ENCODE measurements at places on chromosomes 1 and 21.

DNA sequence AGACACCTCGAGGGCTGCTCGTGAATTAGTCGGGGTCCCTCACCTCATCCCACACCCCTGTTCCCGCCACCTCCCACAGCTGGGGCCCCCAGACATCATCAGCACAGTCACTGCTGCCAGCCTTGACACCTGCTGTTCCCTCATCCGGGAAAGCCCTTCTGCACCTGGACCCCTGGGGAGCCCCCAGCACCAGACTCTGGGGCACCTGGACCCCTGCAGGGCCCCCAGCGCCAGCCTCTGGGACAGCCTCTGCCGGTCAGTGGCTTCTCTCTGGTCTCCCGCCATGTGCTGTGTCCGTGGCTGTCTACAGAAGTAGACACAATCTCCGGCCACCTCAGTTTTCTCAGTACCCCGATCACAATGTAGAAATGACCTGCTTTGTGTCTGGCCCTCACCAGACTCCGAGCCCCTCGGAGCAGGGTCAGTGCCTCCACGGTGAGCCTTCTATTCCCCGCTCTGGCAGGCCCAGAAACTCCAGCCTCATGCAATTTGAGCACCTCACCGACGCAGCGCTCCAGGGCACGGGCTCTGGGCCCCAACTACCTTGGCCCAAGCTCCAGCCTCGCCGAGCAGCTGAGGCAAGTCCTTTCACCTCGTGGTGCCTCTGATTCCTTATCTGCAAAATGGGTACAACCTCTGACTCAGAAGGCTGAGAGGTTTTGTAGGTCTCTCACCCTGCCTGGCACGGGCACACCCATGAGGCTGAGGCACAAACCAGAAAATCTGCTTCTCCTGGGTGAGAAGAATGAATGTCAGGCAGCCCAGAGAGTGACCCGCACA lies 84.7 kb downstream of the RIPK4 start:
- DNase-seq = no peak

DNA sequence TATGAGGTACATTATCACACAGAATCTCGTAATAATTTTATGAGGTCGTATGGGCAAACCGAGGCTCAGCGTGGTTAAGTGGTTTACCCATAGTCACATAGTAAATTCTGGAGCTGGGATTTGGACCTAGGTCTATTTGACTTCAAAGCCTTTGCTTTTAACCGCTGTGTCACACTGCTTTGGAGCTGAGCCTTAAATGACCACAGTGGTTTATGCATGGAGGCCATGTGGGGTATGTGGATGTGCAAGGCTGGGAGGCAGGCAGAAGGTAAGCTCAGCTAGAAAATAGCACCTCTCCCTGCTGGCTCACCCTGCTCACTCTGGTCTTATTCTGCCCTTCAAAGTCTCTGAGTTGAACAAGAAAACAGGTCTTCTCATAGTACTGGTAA lies 269.5 kb downstream of the TRABD2B start:
- DNase-seq = no peak

- DNase-seq = peak; percentile 54
Measured at GRCh38 chr1:181142096-181142958, 53.8 kb downstream of the IER5 start.

DNA sequence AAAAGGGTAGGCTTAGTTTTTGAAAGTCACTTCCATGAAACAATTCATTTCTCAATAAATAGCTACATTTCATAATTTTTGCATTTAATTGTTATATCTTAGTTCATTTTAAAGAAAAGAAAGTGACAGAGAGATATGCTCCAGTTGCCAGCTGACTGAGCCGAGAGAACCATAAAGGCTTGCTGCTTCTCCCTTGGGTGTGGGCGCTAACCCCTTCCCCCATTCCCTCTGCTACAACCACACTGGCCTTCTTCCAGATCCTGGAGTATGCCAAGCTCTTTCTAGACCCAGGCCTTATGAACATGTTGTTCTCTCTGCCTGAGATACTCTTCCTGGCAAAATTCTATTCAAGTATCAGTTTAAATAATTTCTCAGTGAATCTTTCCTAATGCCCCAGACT lies 12.3 kb downstream of the SORT1 start:
- no peak for DNase-seq

- no peak for DNase-seq
Measured at GRCh38 chr1:61659061-61659460, 65.9 kb downstream of the TM2D1 start.

- DNase-seq = no peak
Measured at GRCh38 chr21:31420354-31420753, 76.3 kb upstream of the TIAM1 start.

- DNase-seq = no peak
Measured at GRCh38 chr1:113265196-113265595, 125.1 kb upstream of the MAGI3 start.

- no peak for DNase-seq
Measured at GRCh38 chr1:200281201-200281835, 128.5 kb downstream of the ZNF281 start.

GRCh38 chr1:4019606-4020331 lies 119.7 kb upstream of the C1orf174 start:
- DNase-seq = no peak

GRCh38 chr1:93779540-93780165 lies 98.0 kb upstream of the BCAR3 start:
- DNase-seq = peak; percentile 68

- DNase-seq = no peak
Measured at GRCh38 chr1:58979086-58979485, 195.2 kb upstream of the JUN start.

GRCh38 chr21:45156459-45156858 lies 82.1 kb downstream of the ADARB1 start:
- DNase-seq = no peak

DNA sequence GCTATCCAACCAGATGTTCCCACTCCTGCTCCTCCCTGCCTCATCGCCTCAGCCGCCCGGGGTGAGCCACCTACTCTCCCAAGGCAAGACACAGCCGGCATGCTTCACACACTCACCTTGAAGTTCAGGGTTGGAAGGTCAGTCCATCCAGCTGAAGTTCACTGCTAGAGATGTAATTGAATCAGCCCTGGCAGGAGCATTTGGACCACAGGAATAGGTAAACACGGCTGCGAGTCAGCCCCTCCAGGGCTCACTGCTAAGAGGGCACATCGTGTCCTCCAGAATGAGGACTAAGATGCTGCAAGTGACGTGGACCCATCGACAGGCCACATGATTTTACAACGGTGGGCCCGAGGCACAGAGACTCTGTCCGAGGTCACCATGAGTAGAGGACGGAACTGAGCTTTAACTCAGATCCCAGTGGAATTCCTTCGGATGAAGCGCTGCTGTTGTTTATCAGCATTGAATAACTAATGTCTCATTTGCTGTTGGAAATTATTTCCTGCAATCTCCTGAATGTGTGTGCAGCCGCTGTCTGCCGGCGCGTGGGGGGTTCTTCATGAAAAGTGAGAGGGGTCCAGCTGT lies 41.9 kb downstream of the RSPH1 start:
- DNase-seq = no peak

GRCh38 chr1:211827051-211827450 lies 3.5 kb downstream of the LPGAT1 start:
- no peak for DNase-seq

- DNase-seq = no peak
Measured at GRCh38 chr1:213020016-213020415, 4.3 kb upstream of the ANGEL2 start.

- no peak for DNase-seq
Measured at GRCh38 chr1:18974606-18975005, 18.1 kb upstream of the IFFO2 start.

DNA sequence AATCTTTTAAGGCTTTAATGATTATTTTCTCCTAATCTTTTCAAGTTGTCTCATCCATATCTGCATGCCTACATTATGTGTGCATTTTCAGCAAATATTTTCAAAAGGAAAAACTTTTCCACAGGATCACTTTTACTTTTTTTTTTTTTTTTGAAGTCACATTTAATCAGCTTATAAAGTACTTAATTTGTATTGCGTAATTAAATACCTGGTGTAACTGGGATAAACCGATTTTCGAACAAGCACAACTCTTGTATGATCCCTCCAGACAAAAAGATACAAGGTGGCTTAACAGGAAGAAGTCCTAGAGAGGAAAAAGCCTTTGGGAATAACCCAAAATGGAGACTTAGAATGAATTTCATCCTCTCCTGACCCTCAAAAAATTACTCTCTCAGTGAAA lies 1.3 kb upstream of the ATP6V1G3 start:
- DNase-seq = no peak

DNA sequence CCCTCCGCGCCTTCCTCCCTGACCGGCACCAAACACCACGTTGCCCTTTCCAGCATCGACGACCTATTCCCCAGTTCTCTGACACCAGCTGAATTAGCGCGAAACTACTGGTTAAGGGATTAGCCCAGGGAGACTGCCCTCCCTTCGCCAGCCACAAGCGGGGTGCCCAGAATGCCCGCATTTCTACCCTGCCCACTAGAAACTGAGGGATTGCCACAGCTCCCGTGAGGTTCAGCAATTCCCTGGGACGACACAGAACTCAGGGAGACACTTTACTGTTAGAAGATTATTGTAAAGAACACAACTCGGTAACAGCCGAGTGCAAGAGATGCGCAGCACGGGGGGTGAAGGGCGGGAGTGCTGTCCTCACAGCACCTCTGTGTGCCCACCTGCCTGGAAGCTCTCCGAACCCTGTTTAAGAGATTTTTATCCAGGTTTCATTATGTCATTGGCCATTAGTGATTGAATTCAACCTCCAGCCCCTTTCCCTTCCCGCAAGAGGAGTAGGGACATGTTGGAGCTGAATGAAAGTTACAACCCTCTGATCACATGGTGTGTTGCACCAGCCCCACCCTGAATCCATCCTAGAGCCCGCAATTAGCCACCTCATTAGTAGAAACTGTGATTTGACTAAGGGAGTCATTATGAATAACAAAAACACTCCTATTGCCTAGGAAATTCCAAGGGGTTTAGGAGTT lies 15.8 kb upstream of the RIPPLY3 start:
- no peak for DNase-seq

DNA sequence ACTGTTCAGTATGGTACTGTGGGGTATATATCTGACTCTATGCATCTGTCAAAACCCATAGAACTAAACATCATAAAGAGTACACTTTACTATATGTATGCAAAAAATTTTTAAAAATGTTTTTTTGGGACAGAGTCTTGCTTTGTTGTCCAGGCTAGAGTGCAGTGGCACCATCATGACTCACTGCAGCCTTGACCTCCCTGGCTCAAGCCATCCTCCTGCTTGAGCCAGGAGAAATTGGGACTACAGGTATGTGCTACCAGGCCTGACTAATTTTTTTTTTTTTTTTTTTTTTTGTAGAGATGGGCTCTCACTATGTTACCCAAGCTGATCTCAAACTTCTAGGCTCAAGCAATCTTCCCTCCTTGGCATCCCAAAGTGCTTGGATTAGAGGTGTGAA lies 11.5 kb downstream of the TRIT1 start:
- DNase-seq = no peak

DNA sequence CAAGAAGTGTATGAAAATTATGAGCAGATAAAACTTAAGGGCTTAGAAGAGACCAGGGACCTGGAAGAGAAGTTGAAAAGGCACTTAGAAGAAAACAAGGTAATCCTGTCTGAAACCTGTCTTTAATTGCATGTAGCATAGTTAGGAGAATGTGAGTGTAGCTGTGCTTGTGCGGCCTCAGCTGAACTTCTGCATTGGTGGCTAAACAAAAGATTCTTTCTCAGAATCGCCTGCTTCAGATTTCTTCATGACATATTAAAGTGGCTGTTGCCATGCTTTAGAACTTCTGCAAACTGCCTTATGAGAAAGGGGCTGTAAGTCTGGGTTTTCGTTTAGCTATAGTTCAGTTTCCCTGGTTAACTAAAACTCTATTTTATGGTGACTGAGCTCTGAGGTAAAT lies 94.5 kb downstream of the VPS26C start:
- no peak for DNase-seq

- DNase-seq = no peak
Measured at GRCh38 chr21:34979383-34979782, 69.7 kb downstream of the RUNX1 start.

DNA sequence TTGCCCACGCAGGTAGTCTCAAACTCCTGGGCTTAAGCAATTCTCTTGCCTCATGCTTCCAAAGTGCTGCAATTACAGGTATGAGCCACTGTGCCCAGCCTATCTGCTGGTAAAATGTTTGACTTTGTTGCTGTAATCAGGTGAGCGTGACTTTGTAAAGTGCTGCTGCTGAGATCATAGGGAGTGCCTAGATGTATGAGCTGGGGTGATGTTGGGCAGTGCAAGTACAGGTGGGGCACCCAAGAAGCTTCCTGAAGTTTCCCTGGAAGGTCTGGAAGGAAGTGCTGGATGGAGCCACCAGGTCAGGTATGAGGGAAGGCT lies 43.1 kb downstream of the KIF21B start:
- no peak for DNase-seq

GRCh38 chr1:50420689-50421365 lies 2.4 kb downstream of the DMRTA2 start:
- DNase-seq = no peak

DNA sequence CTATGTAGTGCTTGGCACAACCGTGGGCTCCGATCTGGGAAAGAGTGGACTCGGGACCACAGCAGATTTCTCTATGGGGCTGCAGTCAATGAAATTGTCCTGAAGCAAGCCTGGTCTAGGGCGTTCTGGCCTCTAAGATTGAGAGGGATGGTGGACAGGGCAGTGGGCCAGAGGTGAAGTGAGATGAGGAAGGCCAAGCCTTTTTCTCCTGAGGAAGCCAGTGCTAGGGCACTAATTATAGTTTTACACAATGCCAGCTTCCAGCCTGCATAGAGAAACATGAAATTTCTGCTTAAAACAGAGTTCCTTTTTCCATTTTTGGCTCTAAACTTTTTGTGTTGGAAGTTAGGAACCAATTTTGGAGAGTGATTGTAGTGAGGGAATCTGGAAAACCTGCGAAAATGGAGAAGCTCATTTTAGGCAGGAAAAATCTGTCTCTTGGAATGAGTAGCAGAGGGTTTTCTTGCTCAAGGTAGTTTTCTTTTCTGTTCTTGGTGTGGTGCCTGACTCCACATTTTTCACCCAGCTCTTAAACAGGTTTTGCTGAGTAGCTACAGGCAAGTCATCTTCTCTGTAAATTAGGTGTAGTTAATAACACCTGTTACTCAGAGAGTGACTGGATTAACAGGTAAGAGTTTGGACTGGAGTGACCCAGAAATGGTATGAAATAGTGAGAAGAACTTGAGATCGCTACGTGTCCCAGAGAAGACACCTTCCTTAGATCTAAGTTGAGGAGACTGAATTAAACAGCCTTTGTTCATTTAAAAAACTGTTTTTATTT lies 22.1 kb downstream of the UCK2 start:
- DNase-seq = no peak

DNA sequence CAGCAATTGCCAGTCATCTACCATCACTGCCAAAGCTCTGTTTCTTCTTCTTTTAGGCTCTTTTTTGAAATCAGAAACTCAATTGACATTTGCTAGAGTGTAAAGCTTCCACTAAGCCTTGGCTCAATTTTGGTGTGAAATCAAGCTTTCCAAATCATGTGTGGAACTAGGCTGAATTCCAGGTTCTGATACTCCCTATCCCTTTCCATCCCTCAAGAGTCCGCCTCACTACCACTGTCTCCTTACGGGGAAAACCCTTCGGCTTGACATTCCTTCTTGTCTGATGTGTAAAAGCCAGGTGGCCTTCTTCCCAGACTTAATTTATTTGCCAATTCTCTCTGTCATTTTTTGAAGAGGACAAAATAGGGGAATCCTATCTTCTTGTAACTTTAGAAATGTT lies 47.2 kb upstream of the PRMT6 start:
- DNase-seq = no peak

- no peak for DNase-seq
Measured at GRCh38 chr1:40851643-40852042, 10.5 kb downstream of the CITED4 start.
